ENCODE measurements at places on chromosomes 7 and 10.
A peak's percentile ranks its signal among the peaks of the same experiment; 100 is the strongest.

GRCh38 chr10:88881320-88881719 is 1.3 kb downstream of the STAMBPL1 start:
- DNase-seq = no peak

DNA sequence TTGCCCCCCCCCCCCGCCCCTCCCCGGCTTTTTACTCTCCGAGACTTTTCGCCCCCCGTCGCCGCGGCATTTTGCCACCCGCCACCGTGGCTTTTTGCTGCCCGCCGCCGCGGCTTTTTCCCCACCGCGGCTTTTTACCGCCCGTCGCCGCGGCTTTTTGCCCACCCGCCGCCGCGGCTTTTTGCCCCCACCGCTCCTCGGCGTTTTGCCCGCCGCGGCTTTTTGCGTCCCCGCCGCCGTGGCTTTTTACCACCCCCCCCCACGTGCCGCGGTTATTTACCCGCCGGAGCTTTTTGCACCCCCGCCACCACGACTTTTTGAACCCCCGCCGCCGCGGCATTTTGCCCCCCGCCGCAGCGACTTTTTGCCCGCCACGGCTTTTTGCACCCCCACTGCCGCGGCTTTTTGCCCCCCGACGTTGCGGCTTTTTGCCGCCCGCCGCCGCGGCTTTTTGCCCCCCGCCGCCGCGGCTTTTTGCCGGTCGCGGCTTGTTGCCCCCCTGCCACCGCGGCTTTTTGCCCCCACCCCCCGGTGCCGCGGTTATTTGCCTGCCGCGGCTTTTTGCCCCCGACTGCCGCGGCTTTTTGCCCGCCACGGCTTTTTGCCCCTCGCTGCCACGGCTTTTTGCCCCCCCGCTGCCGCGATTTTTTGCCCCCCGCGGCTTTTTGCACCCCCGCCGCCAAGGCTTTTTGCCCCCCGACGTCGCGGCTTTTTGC is 461.1 kb downstream of the ZNF33B start:
- DNase-seq = no peak

- DNase-seq = no peak
Observed at GRCh38 chr10:33233221-33233620, 101.2 kb downstream of the NRP1 start.

DNA sequence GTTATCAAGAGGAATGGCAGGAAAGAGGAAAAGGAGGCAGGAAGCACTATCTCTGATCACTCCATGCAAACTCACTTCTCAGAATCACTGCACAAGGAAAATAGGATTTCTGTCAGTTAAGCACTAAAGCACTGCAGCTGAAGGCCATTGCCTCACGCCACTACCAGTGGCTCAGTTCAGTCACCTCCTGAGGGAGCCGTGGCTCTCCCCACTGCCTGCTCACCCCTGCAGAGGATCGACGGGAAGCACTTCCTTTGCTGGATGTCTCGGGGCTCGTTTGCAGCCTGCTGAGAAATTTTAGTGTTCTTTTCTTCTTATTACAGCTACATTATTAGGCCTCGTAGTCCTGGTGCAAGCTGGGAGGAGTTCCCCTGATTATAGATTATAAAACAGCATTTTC is 90.1 kb upstream of the ADCY1 start:
- DNase-seq = no peak

- DNase-seq = no peak
Observed at GRCh38 chr7:150901160-150902035, 49.1 kb downstream of the AOC1 start.

DNA sequence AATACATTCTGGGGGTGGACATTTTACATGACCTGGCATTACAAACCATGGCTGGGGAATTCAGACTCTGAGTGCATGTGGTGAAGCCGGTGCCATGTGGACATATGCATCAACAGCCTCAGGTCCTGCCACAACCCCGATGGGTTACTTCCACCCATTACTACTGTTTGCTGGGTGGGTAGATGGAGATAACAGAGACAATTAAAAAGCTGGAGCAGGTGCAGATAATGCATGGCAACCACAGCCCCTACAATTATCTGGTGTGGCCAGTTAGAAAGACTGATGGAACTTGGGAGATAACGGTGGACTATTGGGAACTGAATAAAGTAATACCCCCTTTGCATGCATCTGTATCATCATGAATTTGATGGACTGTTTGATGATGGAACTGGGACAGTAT is 21.6 kb upstream of the ADAMTS14 start:
- no peak for DNase-seq

GRCh38 chr10:1274701-1275544 is 218.7 kb downstream of the WDR37 start:
- DNase-seq = no peak

- DNase-seq = no peak
Observed at GRCh38 chr7:158541346-158542010, 46.1 kb downstream of the PTPRN2 start.

DNA sequence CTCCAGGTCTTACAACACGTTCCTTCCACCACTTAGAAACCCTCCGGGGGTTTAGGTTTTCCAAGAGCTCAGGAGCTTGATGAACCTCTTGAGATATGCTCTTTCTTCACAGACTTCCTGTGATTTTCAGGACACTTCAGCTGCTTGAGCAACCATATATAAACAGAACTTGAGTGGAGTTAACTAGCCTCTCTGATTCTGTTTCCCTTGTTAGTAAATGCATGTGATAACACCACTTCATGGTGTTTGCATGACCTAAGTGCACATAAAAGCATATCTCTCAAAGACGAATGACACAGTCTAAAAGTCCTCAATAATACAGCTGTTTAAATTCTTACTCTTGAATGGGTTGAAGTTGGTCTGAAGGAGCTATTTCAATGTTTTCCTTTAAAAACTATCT is 9.9 kb downstream of the PRR15 start:
- no peak for DNase-seq

- DNase-seq = no peak
Observed at GRCh38 chr10:131748831-131749766, 151.7 kb upstream of the PPP2R2D start.

DNA sequence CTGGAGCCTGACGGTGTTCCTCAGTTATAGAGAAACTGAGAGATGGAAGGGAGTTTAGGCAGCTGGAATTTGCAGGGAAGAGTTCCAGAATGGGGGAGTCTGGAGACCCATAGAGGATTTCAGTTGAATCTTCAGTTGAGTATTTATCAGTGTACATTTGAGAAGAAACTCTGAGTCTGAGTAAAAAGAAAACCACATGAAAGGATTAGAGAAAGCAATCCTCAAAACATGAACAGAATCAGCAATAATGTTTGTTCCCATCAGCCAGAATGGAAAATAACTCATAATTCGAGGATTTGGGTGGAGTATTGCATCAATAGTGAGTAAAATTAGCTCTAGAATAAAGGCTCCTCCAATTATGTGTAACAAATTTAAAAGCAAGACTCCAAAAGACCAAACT is 130.0 kb upstream of the AHR start:
- no peak for DNase-seq

DNA sequence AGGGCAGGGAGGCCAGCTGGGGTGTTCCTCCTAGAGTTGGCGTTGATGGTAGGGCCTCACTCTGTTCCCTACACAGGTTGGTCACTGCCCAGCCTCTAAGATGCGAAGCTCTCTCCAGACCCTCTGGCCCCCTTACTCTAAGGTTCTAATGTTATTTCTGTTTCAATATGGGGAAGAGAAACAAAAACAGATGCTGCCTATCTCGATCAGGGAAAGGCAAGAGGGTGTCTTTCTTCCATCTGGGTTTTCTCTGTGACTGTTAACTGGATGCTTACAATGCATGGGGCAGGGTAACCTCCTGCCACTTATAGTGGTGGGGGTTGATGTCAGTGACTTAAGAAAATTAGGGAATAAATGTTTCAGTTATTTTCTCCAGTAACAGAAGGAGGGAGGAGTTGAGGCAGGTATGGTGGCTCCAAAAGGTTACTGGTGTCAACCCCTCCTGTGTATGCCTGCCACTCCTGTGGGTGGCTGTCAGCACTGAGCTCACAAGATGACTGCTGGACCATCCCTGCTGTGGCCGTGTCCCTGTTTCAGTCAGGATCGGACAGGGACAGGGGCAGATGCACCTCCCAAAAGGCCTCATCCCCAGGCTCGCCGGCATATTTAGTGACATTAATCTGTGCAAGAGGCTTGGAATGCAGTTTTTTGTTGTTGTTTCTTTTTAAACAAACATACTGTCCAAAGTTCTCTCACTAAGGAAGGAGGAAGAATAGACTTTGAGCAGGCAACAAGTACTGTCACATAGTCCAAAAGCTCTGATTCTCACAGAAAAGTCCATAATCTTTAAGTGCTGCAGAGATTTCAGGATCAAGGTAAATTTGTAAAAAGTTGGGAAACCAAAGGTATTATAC is 39.6 kb upstream of the SYPL1 start:
- no peak for DNase-seq

GRCh38 chr7:16421333-16422102 is at the start of gene CRPPA:
TSS of gene CRPPA (minus strand) at chr7:16421538. CDS start at chr7:16421322, 216 bp downstream.
- DNase-seq = peak; percentile 23

DNA sequence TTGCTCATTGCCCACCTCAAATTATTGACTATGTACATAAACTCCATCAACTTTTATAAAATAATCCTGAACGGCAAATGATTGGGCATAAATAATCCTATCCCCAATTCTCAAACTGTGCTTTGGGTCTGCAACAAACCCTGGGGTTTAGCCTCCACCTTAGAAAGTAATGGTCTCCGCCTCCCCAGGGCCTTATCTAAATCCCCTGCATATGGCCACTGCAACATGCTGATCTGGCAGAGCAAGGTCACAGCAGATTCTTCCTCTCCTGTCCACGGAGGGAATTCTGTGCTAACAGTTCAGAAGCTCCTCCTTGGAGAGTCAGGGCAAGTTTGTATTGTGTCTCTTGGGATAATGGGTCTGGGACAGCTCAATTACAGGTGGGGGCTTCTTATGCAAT is 18.4 kb downstream of the FXYD4 start:
- DNase-seq = no peak

GRCh38 chr7:148191391-148192065 is 399.0 kb upstream of the C7orf33 start:
- DNase-seq = no peak

- no peak for DNase-seq
Observed at GRCh38 chr10:6333086-6333485, 130.4 kb downstream of the PFKFB3 start.

DNA sequence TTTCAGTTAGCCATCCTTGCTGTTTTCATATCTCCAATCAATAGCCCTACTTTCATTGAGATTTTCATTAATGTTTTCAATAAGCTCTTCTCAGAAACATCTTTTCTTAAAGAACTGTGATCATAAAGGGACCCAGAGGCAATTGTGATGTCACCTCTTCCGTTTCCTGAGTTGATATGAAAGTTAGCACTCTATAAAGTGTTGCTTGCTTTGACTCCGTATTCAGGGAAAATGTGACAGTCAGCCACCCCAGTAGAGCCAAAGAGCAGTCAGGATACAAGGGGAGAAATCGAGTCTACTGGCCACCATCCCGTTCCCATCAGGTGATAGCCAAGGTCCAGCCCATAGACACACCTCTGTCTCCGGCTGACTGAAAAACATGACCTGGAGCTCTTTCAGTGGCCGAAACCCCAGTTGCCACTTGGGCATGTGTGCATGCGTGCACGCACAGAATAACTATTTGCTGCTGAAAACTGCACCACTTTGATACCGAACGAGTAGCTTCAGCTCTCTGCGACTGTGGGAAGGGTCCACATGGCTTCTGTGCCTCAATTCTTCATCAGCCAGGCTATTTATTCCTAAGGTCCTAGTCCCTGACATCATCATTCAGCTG is 291.4 kb downstream of the USP6NL start:
- no peak for DNase-seq

- no peak for DNase-seq
Observed at GRCh38 chr7:66604198-66604597, 24.5 kb upstream of the KCTD7 start.

DNA sequence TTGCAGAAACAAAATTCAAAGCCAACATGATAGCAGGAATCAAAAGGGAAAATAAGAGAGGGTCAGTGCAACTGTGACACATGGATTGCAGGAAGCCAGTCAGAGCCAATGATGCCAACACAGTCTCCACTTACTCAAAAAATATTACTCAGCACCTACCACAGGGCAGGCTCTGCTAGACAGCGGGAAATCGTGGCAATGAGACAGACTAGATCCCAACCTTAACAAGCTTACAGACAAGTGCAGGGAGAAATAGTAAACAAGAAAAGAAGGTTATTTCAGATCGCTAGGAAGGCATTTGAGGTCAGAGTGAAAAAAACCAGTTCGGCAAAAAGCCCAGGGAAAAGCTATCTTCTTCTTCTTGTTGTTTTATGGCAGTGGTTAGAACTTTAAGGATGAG is 45.2 kb upstream of the NPFFR1 start:
- DNase-seq = no peak

DNA sequence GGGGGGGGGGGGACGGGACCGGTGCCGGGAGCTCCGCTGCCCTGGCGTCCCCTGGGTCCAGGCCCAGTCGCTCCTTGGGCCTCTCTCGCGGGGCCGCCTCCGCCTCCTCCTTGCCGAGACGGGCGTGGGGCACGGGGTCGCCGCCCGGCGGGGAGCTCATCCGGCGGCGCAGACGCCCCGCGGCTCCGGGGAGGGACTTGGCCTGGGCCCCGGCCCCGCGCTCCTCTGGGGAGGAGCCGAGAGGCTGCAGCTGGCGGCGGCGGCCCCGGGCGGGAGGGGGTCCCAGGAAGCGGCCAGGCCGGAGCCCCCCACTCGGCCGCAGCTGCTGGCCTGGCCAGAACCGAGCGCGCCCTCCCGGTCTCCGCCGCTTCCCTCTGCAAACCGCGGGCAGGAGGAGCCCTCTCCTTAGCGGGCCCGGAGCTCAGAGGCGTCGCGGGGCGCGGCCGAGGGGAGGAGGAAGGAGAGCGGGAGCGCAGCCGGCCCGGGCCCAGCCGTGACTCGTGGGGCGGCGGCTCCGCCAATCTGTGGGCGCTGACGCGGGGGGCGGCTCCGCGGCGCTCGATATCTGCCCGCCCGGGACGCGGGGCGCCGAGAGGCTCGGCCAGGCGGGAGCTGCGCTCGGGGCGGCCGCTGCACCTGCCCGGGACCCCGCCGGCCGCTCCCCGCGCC is at the start of gene FAM20C:
Gene FAM20C (plus strand): TSS at position 591 of the 669 bp plus-strand sequence. CDS start 629 bp downstream, outside the sequence.
- DNase-seq = peak; percentile 83

DNA sequence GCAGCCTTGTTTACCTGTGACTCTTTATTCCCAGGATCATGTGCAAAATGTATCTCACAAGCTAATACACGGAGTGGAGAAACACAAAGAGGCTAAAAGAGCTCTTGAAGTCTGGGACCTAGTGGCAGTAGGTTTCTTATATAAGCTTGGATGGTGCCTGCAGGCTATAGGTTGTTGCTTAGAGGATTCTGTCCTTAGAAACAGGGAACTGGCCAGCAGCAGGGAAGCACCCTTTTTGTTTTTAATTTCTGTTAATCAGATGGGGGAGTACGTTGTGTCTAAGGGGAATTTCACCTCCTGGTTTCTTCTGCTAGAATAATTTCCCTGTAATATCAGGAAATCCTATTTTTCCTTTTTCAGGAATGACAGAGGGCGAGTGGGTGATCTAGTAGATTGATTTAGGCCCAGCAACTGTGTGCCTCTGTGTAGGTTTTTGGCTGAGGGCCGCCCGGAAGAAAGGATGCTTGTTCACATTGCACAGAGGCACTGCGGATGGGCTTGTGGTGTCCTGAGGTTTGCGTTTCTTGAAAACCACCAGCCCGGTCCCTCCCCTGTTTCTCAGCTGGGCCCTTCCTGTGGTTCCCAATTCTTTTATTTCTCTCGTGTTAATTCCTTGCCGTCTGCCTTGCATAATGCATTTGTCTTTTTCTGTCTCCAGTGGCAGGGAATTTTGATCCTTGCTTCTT is 158.0 kb downstream of the CAMK1D start:
- no peak for DNase-seq

GRCh38 chr10:8659982-8660381 is 605.5 kb downstream of the GATA3 start:
- DNase-seq = no peak

GRCh38 chr10:129541748-129542487 is 74.9 kb downstream of the MGMT start:
- no peak for DNase-seq

GRCh38 chr7:47579458-47579857 is 2.5 kb downstream of the TNS3 start:
- DNase-seq = no peak
